ENCODE measurements at places on chromosomes 5 and 9. TPM values are rescaled to one million over a fixed set of nuclear protein-coding genes. Genes with fewer than 3 reads are reported as not detected.

DNA sequence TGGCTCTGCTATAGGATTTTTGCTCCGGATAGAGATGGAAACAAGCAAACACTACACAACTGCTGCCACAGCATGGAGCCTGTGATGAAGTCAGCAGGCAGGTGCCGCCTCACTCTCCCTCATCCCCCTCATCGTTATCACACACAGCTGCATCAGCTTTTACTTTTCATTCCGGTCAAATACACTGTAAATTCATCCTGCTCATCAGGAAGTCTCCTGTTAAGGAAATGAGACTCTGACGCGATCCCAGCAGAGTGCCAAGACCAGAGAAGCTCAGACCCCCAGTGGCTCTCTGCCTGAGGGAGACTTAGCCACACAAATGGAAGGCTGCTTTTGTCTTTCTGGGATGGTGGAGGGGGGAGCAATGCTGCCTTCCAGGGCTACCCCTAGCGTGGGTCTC lies 270.2 kb downstream of the ELAVL2 start:
- H3K27ac ChIP-seq = no peak overlapping the region
- no peaks in the 10 kb centered on the region for H3K36me3 ChIP-seq
- DNase-seq = no peak
- H3K4me1 ChIP-seq = no peaks in the 10 kb centered on the region

GRCh38 chr9:72440992-72441847 lies 76.2 kb upstream of the ZFAND5 start:
- no peaks in the 10 kb centered on the region for H3K36me3 ChIP-seq
- peaks cover 26% of the 10 kb centered on the region for H3K4me1 ChIP-seq
- no peak overlapping the region for H3K4me3 ChIP-seq
- no peak for DNase-seq
- peak overlapping the region; percentile 89 for H3K27ac ChIP-seq
- H3K27me3 ChIP-seq = no peaks in the 10 kb centered on the region

- no peak for DNase-seq
- H3K36me3 ChIP-seq = no peaks in the 10 kb centered on the region
- H3K27ac ChIP-seq = no peak overlapping the region
- no peaks in the 10 kb centered on the region for H3K27me3 ChIP-seq
Observed at GRCh38 chr5:6830643-6831239, 117.5 kb downstream of the TENT4A start.

GRCh38 chr9:126689027-126689825 lies 75.5 kb downstream of the LMX1B start:
- H3K4me3 ChIP-seq = no peak overlapping the region
- peaks cover 8% of the 10 kb centered on the region for H3K36me3 ChIP-seq
- H3K4me1 ChIP-seq = peaks cover 10% of the 10 kb centered on the region
- peaks cover 53% of the 10 kb centered on the region for H3K27me3 ChIP-seq
- no peak for DNase-seq
- H3K27ac ChIP-seq = no peak overlapping the region

DNA sequence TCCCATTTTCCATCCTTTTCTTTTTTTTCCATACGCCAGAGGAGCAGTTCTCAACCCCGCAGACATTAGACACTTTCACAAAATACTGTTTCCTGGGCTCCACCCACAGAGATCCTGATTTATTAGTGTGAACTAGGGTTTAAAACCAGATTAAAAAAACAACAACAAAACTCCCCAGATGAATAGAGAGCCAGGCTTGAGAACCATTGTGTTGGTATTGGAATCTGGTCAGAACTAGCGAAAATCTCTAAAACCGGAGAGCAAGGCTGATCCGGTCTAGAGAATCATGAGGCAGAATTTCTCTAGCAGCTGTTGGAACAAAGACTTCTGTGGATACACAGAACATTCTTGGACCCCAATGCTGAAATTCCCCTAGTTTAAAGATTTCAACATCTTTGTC lies 173.0 kb downstream of the PCSK1 start:
- H3K4me1 ChIP-seq = no peaks in the 10 kb centered on the region
- H3K4me3 ChIP-seq = no peak overlapping the region
- no peak for DNase-seq
- H3K27me3 ChIP-seq = peaks cover 14% of the 10 kb centered on the region

GPX8 gene
- total RNA-seq = not detected

LTC4S gene
- total RNA-seq = 6.8 TPM

TMOD1 gene
- total RNA-seq = 0.94 TPM

- DNase-seq = no peak
- H3K36me3 ChIP-seq = no peaks in the 10 kb centered on the region
- no peaks in the 10 kb centered on the region for H3K27me3 ChIP-seq
- H3K4me1 ChIP-seq = peaks cover 11% of the 10 kb centered on the region
Observed at GRCh38 chr9:124298646-124299235, 41.0 kb downstream of the NEK6 start.

DNA sequence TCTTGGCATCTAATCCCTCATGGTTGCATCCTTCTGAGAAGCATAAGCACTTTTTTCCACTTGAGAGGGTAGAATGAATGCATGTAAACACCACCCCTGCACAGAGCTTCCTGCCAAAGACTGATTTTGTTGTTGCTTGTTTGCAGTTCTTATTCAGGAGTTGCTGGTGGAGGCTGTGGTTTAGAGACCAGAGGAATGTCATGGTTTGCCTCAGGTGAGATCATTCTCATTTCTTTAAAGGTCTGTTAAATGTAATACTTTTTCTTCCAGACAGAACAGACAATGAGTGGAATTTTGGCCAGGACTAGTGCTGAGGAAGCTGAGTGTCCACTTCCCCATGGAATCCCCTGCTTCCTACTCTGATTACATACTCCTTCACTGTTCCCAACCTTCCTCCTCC lies 3.2 kb upstream of the TNC start:
- H3K4me1 ChIP-seq = peaks cover 3% of the 10 kb centered on the region
- no peaks in the 10 kb centered on the region for H3K36me3 ChIP-seq
- H3K27ac ChIP-seq = no peak overlapping the region
- no peak overlapping the region for H3K4me3 ChIP-seq
- H3K27me3 ChIP-seq = peaks cover 66% of the 10 kb centered on the region

GRCh38 chr5:145743396-145744061 lies 91.6 kb downstream of the PRELID2 start:
- no peaks in the 10 kb centered on the region for H3K36me3 ChIP-seq
- no peaks in the 10 kb centered on the region for H3K4me1 ChIP-seq
- H3K4me3 ChIP-seq = no peak overlapping the region

GRCh38 chr9:20207176-20207575 lies 415.1 kb downstream of the MLLT3 start:
- peaks cover 2% of the 10 kb centered on the region for H3K27me3 ChIP-seq
- H3K27ac ChIP-seq = peak overlapping the region; percentile 19
- peaks cover 2% of the 10 kb centered on the region for H3K36me3 ChIP-seq

NPR3 gene
- 0.50 TPM for total RNA-seq

OR1Q1 gene
- total RNA-seq = 0.96 TPM

DNA sequence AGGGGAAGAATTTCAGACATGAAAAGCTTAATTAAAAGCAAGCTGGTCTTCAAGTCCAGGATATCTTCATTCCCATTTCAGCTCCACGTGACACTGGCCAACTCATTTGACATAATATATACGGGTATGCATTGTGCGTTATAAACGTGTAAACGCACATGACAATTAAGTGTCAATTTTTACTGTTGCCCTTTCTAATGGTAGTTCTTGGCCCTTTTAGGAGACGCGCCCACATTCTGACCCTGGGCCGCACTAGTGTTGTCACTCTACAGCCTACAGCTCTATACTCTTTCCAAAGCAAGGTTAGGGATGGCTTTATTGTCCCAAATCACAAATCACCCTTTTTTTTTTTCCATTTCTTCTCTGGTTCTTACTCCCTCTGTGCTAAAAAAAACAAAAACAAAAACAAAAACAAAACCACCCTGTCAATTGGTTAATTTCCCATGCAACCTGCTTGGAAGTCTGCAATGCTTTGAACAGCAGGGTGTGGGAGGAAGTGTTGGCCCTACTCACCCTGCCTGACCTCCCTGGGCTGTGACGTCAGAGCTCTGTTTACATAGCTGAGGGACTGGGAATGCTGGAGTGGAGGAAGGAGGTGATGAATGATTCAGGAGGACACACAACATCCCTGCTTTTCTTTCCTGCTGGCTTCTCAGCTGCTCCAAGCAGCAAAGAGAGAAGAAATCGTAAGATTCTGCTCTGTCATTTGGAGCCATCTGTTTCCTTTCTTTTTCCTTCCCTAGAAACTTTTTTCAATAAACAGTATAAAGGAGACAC lies 19.3 kb downstream of the RFK start:
- no peaks in the 10 kb centered on the region for H3K27me3 ChIP-seq
- DNase-seq = no peak
- no peak overlapping the region for H3K27ac ChIP-seq
- H3K4me1 ChIP-seq = peaks cover 5% of the 10 kb centered on the region
- no peak overlapping the region for H3K4me3 ChIP-seq

- H3K4me3 ChIP-seq = peak overlapping the region; percentile 87
- peak overlapping the region; percentile 97 for H3K27ac ChIP-seq
- H3K36me3 ChIP-seq = peaks cover 4% of the 10 kb centered on the region
- peak; percentile 61 for DNase-seq
Observed at GRCh38 chr5:180803181-180804128, 849 bp upstream of the MGAT1 start.

DNA sequence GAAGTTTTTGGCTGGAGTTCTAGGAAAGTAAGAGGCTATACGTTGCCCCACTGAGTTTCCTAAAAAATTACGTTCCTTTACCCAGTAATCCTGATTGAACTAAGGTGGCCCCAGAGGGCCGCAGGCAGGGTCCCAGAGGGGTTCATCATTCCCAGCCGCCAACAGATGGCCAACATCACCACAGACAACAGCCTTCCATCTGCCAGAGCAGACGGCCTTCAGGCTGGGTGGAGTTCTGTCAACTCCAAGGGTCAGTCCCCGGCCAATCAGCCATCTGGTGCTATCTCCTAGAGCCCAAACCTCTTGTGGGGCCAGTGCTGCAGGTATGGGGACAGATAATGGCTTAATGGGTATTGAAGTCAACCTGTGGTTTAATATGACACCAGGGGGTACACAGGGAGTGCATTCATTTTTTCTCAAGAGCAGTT lies 30.4 kb downstream of the TBC1D2 start:
- H3K36me3 ChIP-seq = peaks cover 7% of the 10 kb centered on the region
- H3K4me1 ChIP-seq = peaks cover 7% of the 10 kb centered on the region
- no peak overlapping the region for H3K27ac ChIP-seq
- H3K4me3 ChIP-seq = no peak overlapping the region
- H3K27me3 ChIP-seq = no peaks in the 10 kb centered on the region

PKD2L2 gene
- not detected for total RNA-seq

COL27A1 gene
- total RNA-seq = 1.3 TPM

- no peak overlapping the region for H3K27ac ChIP-seq
- DNase-seq = no peak
- no peaks in the 10 kb centered on the region for H3K4me1 ChIP-seq
- no peaks in the 10 kb centered on the region for H3K36me3 ChIP-seq
- H3K4me3 ChIP-seq = no peak overlapping the region
Observed at GRCh38 chr5:144876990-144877389, 706.3 kb downstream of the KCTD16 start.

Data from T-helper 17 cell (primary cell).